NCI-H510A (cell line): ENCODE measurements at places on chromosomes 16 and 17.

DNA sequence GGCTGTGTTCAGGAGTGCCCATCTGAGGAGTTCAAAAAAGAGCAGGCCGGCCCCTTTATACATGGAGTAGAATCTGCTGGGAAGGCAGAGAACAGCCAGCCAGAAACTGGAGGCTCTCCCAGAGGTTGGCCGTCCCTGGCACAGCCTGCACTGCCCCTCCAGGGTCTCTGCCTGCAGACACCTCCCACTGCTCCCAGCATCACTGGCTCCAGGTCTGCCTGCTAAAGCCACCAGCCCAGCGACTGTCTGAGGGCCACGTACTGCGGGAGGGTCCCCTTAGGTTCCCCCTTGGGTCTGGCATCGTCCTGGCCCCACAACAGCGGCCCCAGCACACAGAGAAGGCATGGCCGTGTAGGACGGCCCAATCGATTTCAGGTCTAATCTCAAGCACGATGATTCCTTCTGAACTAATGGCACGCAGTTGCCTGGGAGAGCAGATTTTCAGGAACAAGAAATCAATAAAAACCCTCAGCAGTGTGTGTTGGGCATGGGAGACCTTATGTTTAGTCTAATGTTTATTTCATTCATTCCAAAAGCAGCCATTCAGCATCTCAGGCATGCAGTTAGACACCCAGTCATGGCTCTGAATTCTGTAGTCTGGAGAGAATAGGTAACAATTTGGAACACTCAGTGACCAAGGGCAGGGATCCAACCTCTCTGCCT is 95.6 kb downstream of the PGS1 start:
- DNase-seq, result no peak

- DNase-seq, result no peak
Observed at GRCh38 chr17:35514564-35514963, 22.9 kb downstream of the SLFN12L start.

DNA sequence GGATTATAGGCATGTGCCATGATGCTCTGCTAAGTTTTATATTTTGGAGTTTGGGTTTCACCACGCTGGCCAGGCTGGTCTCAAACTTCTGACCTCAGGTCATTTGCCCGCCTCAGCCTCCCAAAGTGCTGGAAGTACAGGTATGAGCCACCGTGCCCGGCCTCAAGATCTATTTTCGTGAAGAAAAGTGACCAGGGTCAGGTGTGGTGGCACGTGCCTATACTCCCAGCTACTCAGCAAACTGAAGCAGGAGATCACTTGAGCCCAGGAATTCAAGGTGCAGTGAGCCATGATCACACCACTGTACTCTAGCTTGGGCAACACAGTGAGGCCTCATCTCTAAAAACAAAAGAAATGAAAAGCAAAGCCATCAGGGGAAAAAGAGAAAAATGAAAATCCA is 18.7 kb downstream of the CMTM4 start:
- DNase-seq, result no peak

- DNase-seq, result no peak
Observed at GRCh38 chr16:1572673-1573072, 39.2 kb downstream of the IFT140 start.
